ENCODE measurements at places on chromosomes 16 and 17.

DNA sequence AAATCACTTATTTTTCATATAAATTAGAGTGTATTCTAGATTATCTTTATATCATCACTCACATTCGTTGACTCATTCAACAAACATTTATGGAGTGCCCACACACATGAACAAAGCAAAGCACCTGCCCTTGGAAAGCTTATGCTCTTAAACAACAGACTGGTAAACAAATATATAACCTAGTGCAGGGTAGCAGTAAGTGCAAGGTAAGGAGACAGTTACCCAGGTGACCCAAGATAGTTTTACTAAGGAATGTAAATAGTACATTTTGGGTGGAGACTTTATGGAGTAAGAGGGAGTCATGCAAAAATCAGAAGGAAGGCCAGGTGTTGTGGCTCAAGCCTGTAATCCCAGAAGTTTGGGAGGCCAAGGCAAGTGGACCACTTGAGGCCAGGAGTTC lies 40.4 kb upstream of the HELZ start:
- no peak for DNase-seq

DNA sequence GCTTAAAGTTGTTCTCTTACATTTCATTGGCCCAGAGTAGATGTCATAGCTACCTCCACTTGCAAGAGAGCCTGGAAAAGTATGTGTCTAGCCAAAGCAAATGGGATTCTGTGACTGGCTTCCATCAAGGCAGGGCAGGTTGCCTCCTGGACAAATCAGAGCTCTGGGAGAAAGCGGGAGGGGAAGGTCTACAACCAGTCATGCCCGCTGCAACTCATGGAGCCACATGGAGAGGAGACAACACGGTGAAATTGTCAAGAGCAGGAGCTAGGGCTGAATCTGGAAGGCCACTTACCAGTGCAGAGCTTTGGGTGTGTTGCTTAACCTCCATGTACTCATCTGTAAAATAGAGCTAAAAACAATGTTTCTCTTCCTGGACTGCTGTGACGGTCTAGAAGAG lies 83.8 kb downstream of the MARF1 start:
- no peak for DNase-seq

- DNase-seq: no peak
Measured at GRCh38 chr17:301681-302299, 50.8 kb downstream of the RPH3AL start.

- DNase-seq: no peak
Measured at GRCh38 chr17:77798481-77798880, 160.0 kb upstream of the TNRC6C start.

DNA sequence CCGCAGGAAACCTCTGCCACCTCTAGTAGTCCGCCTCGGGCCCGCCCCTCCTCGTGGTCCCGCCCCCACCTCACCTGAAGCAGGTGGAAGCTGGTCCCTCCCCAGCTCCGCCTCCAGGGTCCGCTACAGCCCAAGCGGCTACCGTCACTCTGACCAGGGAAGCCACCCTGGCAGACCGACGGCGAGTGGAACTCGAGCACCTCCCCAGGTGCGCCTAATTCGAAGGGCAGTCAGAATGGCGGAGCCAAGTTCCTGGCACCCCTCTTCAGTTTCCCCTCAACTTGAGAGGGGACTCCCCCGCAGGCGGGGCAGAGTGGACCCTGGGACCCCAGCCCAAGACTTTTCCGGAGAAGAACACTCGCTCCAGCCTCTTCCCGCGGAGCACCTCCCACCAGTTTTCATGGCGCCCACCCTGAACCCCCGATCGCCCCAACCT lies 507 bp downstream of the FHOD1 start:
- DNase-seq: peak; percentile 90

All from NCI-H510A (cell line).